ENCODE measurements at places on chromosomes 2 and 18.

- peak; percentile 53 for DNase-seq
Observed at GRCh38 chr2:65431421-65432226, 775 bp downstream of the SPRED2 start.

DNA sequence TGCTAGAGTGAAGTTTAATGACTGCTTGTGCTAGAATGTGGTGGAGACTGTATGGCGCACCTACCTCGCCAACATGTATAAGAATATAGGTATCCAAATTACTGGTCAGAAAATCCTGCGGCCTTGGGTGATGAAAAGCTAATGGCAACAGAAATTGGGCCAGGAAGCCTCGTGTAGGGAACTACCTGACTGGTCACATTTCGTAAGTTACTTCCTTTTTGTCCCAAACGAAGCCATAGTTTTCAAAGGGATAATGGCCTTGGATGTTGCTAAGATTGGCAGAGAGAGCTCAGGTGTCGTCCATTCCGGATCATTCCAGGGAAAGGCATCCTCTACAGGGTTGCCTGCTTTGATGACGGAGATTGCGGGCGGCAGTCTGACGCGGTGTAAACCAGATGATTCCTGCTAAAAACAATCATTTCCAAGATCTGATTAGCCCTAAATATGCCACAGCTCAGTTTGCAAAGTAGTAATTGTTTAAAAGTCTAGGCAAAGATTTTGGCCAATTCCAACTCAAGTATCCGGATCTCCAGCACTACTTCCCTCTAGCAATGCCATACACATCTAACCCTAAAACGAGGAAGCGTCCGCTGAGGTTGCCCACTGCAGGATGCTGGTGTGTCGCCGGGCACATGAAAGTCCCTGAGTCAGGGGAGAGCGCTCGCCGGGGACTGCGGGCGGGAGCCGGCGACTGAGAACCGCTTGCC lies 708 bp upstream of the MALT1 start:
- no peak for DNase-seq

GRCh38 chr2:38033646-38034045 lies 42.3 kb downstream of the CYP1B1 start:
- no peak for DNase-seq

DNA sequence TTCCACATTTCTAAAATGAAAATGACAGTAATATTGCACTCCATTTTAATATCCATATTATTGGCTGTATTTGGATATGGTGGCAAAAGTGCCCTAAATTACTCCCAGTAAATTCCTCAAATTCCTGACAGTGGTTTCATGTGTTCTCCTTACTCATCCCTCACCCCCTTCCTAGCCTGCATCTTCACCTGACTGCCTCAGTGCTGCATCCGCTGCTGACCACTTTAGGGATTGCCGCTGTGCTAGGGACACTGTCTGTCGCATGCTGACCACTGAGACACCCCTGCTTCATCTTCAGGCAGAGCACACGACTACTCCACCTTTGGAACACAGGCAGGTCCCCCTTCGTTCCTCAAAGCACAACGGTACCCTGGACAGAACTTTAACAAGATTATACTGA lies 32.6 kb downstream of the DSEL start:
- no peak for DNase-seq

DNA sequence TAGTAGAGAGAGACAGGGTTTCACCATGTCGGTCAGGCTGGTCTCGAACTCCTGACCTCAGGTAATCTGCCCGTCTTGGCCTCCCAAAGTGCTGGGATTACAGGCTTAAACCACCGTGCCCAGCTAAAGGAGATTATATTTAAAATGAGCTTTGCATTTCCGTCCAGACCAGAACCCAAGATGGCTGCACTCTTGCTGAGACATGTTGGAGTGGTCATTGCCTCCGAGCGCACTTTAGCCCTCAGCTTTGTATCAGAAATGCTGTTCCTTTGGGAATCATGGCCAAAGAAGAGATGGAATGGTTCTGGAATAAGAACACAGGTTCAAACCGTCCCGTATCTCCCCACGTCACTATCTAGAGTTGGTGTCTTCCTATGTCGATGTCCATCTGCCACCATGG lies 3.4 kb downstream of the UBXN2A start:
- no peak for DNase-seq

DNA sequence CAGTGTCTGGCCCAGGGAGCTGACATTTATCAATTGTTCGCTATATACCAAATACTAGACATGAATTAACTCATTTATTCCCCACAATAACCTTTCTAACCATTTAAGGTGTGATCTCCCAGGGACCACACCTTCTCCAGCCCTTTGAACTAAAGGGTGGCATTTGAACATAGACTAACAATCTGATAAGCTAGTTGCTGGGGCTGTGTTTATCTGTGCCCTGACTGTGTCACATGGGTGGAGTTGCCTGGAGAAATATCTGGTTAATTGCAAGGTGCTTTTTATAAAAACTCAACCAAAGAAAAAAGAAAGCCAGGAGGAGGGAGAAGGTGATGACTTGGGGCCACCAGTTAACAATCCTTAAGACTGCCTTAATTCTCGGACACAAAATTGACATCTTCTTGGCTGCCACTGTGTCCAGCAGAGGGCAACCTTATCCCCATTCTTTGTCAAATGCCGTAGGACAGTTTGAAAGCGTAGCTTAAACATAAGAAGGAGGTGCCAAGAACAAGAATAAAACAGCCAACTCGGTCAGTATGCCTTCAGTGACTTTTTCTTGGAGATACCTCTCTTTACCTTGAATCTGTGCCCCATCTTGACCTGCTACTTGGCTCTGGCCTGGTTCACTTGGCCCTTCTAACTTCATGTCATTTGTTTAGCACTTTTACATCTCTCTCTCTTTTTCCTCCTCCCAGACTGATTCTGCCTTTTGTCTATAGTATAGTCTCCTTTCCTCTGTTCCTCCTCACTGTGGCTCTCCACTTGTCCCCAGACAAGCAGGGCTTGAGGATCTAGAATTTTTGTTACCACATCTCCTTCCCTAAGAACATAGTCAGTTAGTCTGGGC lies 183.4 kb downstream of the MYO3B start:
- DNase-seq = peak; percentile 59

DNA sequence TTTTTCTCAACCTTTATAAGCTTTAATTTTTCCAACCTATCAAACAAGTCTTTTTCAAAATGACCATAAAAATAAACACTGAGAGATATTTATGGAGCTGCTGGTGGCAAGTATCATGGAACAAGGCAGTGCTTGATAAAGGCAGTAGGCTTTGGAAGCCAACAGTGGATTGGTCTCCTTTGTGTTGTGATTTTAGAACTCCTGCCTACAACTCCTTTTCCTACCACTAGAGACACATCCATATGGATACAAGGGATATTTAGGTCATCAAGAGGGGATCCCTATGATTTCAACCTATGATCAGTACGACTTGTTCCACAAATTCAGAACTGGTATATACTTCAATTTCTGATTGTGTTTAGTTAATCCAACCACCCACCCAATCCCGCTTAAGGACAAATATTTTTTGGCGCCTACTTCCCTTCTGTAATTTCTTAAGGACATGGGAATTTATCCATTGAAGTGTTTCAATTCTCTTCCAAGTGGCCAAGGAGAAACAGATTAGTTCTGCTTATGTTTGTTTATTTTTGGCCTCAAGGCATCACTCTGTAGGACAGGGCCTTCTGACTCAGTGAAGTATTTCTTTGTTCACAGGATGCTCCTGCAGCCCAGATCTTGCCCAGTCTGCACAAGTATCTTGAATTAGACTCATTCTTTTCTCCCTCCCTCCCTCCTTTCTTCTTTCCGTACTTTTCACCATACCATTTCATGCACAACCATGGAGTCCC lies 2119.6 kb upstream of the PIK3C3 start:
- no peak for DNase-seq

DNA sequence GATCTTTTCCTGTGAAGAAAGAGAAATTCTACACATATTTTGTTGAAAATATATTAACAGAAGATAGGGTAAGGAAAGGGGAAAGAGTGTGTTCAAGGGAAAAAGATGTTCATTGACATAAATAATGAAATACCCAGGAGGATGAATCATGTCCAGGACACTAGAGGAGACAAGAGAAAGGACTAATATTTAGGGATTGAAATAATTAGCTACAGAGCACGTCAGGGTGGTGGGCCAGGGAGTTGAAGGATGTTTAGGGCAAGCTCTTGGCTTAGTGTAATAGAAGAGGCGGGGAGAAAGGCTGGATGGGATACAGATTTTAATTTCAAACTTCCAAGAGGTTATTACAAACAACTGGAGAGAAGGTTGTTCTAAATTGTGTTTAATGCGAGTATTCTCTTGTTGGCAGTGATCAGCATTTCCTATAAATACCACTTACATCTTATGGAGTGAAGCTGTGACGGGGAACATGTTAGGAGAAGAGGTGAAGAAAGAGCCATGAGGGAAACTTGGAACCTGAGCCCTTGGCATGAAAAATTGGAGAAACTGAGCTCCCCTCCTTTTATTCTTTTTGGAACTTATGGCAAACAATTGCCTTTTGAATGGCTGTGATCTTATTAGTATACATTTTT lies 36.6 kb upstream of the CETN1 start:
- DNase-seq = no peak

DNA sequence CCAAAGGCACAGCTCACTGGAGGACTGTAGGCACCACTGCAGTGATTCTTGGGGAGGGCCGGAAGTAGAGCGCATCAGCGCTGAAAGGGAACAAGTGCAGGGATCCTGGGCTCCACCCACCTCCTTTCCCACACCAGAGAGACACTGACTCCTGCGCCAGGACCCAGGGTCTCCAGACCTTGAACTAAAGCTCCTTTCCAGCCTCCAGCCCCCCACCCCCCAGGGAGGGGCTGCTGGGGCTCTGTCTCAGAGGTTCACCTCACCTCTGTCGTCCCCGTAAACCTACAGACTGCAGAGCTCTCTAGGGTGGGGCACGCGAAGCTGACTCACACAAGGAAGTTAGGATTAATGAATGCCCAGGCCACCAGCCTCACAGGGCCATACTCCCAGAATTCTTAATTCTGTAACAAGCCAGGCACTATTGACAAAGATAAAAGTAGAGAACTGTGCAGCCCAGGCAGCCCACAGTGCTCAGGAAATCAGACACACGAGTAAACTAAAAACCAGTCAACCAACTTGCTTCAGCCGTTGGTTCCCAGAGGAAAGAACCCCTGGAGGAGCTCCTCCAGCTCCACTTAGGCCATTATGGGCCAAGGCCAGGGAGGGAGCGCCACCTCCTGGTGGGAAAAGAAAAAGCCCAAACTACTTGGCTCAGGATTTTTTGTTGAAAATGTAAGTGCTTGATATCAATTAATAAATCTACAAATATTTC lies 45.1 kb upstream of the ACAA2 start:
- peak; percentile 63 for DNase-seq

GRCh38 chr2:164974221-164974620 lies 18.9 kb upstream of the SLC38A11 start:
- DNase-seq = no peak

DNA sequence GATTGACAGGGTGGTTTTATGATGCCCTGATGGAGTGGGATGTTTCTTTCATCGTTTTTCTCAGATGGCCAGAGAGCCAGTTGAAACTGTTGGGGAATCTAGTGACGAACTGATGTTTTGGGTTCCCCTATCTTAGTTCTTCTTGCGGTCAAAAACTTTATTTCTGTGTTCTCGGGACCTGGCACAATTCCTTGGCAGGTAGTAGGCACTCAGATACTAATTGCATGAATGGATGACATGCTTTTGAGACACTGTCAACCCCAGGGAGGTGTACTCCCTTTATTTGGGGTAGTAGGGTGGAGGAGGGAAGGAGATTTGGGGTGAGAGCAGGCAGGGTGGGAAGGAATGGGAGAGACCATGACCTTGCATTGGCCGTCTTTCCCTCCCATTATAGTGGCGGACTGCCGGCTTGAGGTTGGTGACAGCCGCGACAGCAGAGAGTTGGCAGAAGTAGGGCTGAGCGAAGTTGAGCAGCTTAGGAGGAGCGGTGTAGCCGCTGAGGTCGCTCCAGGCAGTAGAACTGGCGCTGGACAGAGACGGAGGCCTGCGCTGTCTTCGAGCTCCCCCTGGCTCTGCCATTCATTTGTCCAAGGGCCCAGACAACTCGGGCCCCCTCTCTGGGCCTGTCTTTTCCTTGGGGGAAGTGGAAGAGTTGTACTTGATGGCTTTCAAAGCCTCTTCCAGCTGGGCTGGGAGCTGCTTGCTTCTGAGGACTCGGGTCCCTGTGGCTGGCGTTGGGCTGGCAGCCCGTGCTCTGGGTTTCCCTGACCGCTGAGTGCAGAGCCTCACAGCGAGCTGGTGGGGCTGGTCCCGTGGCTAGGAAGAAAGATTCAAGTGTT lies 2.6 kb downstream of the TET3 start:
- peak; percentile 53 for DNase-seq

Data from CD4-positive, alpha-beta T cell treated with Interleukin-10 for 1 hour (primary cell).